Activated T-helper 1 cell treated with anti-CD3 and anti-CD28 coated beads, Interleukin-12 subunit alpha, Interleukin-12 subunit beta, Interleukin-2, Interleukin-4 antibody, amounts not matched to agents 30 ng/mL and 10 ng/mL and 1 ng/mL, durations not matched to agents 14 hours and 24 hours and 36 hours (primary cell): ENCODE measurements at places on chromosomes 5 and 9. TPM values are rescaled to one million over a fixed set of nuclear protein-coding genes. Genes with fewer than 3 reads are reported as not detected.

The DPYSL3 gene
- total RNA-seq = 0.16 TPM in 1 of 2 replicates, not detected in the other

The MAN2A1 gene
- 35.0 and 38.8 TPM in 2 replicates for total RNA-seq

The MYMK gene
- not detected in 2 replicates for total RNA-seq

The TAS2R1 gene
- total RNA-seq = not detected in 2 replicates

The OR1Q1 gene
- total RNA-seq = not detected in 2 replicates

The DMGDH gene
- total RNA-seq = not detected in 2 replicates

DNA sequence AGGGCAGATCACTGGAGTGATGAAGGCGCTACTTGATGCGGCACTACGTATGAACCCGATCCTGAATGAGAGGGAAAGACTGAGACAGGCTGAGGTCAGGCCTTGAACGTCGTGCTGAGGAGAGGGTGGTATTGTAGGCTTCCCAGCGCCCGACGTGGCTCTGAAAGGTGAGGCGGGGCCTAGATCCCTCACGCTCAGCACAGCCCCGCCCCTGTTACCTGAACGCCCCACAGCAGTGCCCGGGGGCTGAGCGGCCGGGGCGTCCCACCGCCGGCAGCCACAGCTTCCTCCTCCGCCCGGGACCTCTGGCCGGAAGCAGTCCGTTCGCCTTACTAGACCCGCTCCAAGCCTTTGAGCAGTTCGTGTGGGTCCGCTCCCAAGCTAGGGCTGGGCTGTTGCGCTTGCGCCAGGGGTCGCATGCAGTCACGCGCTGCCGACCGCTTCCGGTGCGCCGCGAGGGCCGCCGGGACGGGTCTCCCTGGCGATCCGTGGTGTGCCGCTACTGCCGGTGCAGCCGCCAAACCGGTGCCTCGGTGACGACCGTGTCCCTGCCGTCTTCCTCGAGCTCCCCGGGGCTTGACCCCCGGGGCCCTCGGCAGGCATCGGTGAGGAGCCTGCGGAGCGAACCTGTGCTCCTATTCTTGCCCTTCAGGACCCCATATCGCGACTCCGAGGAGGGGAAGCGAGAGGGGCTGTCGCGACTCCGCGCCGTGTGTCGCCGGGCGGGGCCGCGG is at the start of the genes HMGXB3 and TIGD6:
TSS of gene HMGXB3 (plus strand) at position 484 of the 734 bp plus-strand sequence. CDS start 4,114 bp downstream, outside the sequence.
TSS of gene TIGD6 (minus strand) at position 399 of the 734 bp plus-strand sequence. CDS start 4,306 bp downstream, outside the sequence.
- H3K27me3 ChIP-seq = no peaks in the 10 kb centered on the region
- peak; percentile 82 for DNase-seq
- H3K4me3 ChIP-seq = peak within 1 kb of the TSS; percentile 99
- peaks cover 52% of the 10 kb centered on the region for H3K4me1 ChIP-seq
- peak within 1 kb of the TSS; percentile 98 for H3K27ac ChIP-seq

DNA sequence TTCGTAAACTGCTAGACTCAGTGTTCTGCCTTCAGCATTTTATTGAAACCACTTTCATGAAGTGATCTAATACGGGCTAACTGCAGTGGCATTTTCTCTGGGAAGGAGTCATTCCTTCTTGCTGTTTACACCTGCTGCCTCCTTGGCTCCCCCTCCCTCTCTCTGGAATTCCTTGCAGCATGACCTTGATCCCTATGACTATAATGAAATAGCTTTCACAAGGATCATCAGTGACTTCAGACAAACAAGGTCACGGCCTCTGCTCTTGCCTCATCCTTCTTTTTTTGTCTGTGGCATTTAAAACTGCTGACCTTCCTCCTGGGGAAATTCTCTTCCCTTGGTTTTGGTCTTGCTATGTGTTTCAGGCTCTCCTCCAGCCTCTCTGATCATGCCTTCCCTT is 90.2 kb downstream of the ZNF462 start:
- no peaks in the 10 kb centered on the region for H3K36me3 ChIP-seq
- no peak overlapping the region for H3K27ac ChIP-seq

- H3K27me3 ChIP-seq = no peaks in the 10 kb centered on the region
- no peak for DNase-seq
- H3K4me1 ChIP-seq = peaks cover 54% of the 10 kb centered on the region
- H3K27ac ChIP-seq = peak overlapping the region; percentile 62
- H3K4me3 ChIP-seq = no peak overlapping the region
Observed at GRCh38 chr5:55597014-55597981, 62.5 kb upstream of the PLPP1 start.

GRCh38 chr9:70588999-70589398 is 174.5 kb upstream of the KLF9 start:
- H3K27ac ChIP-seq = no peak overlapping the region
- H3K4me1 ChIP-seq = no peaks in the 10 kb centered on the region
- H3K27me3 ChIP-seq = peaks cover 2% of the 10 kb centered on the region
- no peak for DNase-seq
- H3K4me3 ChIP-seq = no peak overlapping the region

GRCh38 chr9:91914937-91915336 is 35.1 kb downstream of the ROR2 start:
- H3K36me3 ChIP-seq = no peaks in the 10 kb centered on the region
- H3K4me1 ChIP-seq = peaks cover 11% of the 10 kb centered on the region
- H3K27me3 ChIP-seq = peaks cover 16% of the 10 kb centered on the region
- no peak overlapping the region for H3K27ac ChIP-seq
- no peak for DNase-seq
- H3K4me3 ChIP-seq = no peak overlapping the region

DNA sequence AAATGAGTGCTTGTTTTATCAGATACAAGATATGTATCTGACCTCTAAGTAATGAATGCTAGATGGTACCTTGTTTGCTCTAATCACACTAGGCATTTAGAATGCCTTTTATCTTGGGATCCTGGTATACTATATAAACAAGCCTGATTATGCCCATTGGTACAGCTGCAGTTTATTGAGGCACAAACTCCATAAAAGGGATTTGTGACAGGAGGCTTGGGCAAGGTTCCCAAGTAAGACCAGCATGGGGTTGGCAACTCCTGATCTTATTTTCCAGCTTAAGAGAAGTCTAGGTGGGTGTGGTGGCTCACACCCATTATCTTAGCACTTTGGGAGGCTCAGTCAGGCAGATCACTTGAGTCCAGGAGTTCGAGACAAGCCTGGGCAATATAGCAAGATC is 93.9 kb upstream of the DMRT1 start:
- no peak overlapping the region for H3K27ac ChIP-seq
- no peak overlapping the region for H3K4me3 ChIP-seq
- no peak for DNase-seq
- H3K27me3 ChIP-seq = no peaks in the 10 kb centered on the region
- H3K36me3 ChIP-seq = no peaks in the 10 kb centered on the region
- H3K4me1 ChIP-seq = peaks cover 41% of the 10 kb centered on the region

DNA sequence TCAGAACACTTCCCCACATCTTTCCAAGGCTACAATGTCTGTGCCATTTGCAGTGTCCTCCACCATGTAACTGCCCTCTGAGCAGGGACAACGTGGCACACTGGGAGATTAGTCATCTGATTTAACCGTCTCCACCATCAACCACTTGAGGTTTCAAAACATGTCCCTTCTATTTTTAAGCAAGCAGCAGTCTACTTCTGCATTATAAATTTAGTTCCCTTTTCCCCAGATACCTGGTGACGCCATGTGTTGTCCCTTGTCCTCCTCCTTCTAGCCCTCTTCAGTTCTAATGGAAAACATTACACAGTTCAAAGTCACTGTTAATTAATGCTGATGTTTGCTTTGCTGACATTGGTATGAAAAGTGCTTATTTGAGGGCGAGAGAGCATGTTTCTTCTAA is 52.8 kb downstream of the ATP10B start:
- DNase-seq = no peak
- H3K4me3 ChIP-seq = no peak overlapping the region
- no peaks in the 10 kb centered on the region for H3K4me1 ChIP-seq
- no peak overlapping the region for H3K27ac ChIP-seq
- H3K27me3 ChIP-seq = no peaks in the 10 kb centered on the region

- no peak overlapping the region for H3K4me3 ChIP-seq
- H3K27ac ChIP-seq = no peak overlapping the region
- no peaks in the 10 kb centered on the region for H3K4me1 ChIP-seq
- DNase-seq = no peak
- no peaks in the 10 kb centered on the region for H3K36me3 ChIP-seq
Observed at GRCh38 chr5:39498278-39498952, 73.6 kb upstream of the DAB2 start.
